ENCODE measurements at places on chromosomes 4 and X.
A peak's percentile ranks its signal among the peaks of the same experiment; 100 is the strongest.

GRCh38 chr4:108010167-108010566 is 20.5 kb downstream of the HADH start:
- DNase-seq: no peak

GRCh38 chr4:24809815-24810405 is 14.5 kb downstream of the SOD3 start:
- DNase-seq: no peak

- no peak for DNase-seq
Observed at GRCh38 chrX:117711782-117712181, 404.8 kb downstream of the KLHL13 start.

DNA sequence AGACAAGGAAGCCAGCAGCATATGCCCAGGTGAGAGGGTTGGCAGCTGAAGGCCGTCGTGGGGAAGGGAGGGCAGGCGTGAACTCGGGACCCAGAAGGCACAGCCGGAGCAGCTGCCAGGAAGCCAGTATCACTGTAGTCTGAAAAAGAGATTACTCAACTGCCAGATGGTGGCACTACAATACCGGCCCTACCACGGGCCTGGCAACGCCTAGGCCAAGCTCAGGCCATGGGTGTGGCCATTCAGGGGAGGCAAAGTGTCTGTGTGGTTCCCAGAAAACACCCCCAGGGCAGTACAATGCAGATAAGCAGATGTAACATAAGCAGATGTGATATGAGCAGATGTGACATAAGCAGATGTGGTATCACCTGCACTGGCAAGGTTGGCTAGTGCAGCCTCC is 236.0 kb downstream of the AFAP1 start:
- DNase-seq: no peak

DNA sequence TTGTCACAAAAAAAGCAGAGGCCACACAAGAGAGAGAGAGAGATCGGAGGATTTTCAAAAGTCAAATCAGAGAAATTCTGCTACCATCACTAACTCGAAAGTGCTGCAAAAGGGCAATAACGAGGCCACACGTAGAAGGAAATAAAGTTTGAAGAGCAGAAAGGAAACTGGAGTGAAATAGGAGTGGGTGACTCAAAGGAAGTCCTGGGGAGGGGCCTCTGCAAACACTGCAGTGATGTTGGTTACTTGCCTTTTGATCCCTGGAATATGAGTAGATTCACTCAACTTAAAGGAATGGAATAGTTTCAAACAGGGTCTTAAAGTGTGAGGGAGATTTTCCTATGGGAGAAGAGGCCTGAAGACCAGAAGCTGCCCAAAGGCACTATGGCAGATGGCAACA is 663.4 kb upstream of the LCORL start:
- DNase-seq: no peak

DNA sequence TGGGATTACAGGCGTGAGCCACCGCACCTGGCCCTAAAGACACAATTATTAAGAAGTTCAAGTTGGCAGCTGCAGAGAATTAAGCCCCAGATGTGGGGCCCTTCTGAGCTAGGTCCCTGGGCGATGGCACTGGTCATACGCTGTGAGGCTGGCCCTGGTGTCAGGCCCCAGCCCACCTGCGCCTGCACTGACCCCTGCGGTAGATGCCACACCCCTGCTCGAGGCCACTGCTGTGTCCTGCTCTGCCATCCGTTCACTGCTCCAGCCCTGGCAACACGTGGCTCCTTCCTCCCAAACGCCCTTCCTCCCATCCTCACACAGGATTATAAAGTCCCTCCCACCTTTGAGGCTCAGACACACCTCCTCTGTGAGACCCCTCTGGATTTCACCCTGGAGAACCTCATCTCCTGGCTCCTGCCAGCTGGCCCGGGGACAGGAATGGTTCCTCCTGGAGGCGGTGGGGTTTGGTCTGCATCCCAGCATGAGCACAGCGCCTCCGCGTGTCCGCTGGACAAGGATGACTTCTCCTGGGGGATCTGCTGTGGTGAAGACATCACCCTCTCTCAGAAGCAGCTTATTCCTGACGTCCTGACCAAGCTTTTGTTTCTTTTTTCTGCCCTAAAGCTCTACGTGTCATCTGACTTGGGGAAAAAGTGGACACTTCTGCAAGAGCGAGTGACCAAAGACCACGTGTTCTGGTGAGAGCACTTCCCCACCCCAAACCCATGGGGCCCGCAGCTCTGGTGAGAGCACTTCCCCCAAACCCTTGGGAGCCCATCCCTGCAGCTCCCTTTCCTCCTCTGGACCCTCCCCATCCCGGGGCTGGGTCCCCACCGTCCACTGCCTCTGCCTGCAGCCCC is 219.0 kb upstream of the PSAPL1 start:
- no peak for DNase-seq

DNA sequence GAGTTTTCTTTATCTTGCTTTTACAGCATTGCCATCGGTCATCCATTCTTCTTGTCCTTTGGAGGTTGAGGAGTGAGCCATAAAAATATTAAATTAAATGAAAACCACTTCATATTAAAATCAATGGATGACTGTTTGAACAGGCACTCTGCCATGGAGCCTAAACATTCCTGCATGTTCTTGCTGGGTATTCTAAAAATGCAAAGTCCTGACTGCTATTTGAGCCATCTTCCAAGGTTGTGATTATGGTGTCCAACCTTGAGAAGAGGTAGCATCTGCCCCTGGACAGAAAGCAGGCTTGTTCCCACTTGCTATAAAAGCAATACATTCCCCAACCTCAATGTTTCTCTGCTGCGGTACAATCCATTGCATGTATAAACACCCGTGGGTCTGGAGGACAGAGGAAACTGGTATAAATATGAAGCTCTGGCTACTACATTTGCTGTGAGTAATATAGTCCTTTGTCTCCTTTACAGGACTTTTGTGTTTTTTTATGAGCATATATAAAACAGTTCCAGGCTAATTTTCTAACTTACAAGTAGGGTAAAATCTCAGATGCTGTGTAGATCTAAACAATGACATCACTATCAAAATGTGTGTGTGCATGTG is 70.9 kb upstream of the FAT4 start:
- DNase-seq: no peak

DNA sequence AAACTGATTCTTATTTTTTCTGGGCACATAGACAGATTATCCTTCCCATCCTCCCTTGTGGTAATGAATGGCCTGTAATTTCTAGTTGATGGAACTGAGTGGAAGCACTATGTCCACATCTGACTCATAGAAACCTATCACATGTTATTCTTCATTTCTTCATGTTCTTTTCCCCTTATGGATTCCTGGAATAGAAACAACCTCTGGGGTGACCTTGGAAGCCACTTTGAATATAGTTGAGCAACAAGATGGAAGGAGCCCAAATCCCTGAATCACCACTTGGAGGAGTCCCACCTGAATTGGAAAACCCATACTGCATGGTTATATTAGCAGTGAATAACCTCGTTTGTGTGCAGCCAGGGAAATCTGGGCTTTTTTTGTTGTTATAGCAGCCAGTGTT is 137.8 kb downstream of the MID1IP1 start:
- DNase-seq: no peak

DNA sequence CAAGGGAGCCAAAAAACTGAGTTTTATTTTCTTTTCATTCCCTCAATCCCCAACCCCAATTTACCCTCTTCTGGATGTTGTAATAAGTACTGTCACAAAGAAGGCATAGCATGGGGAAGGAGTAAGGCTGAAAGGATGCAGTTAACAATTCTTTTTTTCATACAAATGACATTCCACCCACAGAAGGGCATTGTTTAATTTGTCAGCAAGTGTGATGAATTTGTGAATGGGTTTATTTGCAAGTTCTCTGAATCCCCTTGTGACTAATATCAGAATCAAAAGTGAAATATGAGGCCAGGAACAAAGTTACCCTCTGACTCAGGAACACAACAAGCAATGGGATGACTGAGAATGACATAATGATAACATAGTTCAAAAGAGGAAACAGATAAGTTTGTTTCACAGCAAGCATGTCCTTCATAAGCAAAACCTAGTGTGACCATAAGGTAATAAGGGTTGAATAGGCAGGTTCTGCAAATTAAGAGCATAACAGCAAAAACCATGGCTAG is 2.1 kb downstream of the GEMIN8 start:
- no peak for DNase-seq

- DNase-seq: no peak
Observed at GRCh38 chrX:74527350-74527749, 87.1 kb downstream of the RLIM start.

- no peak for DNase-seq
Observed at GRCh38 chr4:104211657-104212056, 283.0 kb downstream of the CXXC4 start.

- no peak for DNase-seq
Observed at GRCh38 chrX:28589046-28589445, 1.8 kb downstream of the IL1RAPL1 start.

DNA sequence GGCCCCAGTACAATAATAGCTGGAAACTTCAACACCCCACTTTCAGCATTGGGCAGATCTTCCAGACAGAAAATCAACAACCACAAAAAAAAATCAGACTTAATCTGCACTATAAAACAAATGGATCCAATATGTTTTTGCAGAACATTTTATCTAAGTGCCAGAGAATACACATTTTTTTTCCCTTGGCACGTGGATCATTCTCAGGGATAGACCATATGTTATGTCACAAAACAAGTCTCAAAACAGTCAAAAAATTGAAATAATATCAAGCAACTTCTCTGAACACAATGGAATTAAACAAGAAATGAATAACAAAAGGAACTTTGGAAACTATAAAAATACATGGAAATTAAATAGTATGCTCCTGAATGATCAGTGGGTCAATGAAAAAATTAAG is 576.3 kb downstream of the PCDH19 start:
- no peak for DNase-seq

DNA sequence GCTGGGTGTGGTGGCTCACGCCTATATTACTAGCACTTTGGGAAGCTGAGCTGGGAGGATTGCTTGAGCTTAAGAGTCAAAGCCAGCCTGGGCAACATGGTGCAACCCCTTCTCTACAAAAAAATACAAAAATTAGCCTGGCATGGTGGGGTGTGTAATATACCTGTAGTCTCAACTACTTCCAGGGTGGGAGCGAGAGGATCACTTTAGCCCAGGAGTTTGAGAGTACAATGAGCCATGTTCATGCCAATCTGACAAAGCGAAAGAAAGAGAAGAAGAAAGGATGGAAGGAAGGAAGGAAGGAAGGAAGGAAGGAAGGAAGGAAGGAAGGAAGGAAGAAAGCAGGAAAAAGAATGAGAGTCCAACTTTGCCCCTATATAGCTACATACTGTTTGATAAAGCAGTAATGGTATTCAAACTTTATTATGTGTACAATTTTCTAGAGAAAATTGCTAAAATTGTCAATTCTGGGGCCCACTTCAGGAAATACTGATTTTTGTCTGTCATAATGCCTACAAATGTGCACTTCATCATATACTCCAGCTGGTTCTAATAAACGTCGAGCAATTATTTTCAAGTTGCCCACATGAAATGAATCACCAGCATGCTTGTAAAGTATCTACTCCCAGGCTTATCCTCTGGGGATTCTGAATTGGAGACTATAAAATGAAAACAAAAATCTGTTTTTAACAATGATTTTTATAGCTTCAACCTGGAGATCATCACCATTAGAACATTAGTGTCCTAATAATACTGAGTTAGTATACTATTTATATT is 132.3 kb downstream of the NDST4 start:
- DNase-seq: no peak

- peak; percentile 76 for DNase-seq
Observed at GRCh38 chr4:120718979-120719566, 203.5 kb downstream of the PRDM5 start.

DNA sequence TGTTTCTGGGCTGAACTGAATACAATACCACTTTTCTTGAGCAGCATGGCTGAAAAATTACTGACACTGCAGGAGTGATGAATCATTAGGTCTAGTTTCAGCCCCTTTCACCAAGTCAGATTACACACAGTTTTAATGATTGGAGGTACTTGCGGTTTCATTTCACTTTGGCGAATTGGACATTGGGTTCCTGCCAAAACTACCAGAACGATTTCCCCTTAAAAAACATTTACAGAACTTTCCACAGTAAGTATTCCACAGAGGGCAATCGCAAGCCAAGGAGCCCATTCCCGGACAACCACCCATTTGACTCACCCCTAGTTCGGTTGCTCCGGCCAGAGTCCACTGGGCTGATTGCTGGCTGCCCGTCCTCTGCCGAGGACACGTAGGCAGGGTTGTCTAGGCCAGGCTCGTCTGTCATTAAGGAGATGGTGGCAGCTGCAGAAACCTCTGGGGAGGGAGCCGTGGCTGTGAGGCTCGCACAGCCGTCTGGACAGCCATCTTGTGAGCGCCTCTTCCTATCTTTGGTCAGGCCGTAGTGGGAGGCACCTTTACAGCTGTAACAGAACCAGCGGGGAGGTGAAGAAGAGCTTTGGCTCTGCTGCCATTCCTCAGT is 83.5 kb downstream of the LNX1 start:
- DNase-seq: no peak

DNA sequence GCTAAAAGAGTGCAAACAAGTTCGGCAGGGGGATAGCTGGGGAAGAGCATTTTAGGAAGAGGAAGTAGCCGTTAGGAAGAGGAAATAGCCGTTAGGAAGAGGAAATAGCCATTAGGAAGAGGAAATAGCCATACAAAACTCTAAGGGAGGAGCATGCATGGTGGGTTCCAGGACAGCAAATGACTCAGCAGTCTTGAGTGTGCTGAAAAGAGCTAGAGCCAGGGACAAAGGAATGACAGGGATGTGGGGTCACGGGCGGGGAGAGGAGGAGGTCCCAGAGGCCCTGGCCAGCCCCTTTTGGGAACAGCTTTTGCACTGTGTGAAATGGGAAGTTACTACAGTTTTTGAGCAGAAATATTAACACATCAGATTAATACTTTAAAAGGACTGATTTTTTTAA is 882.6 kb downstream of the TRIML1 start:
- peak; percentile 7 for DNase-seq

Measured in Kasumi-1 (cell line).